ENCODE measurements at places on chromosomes 12 and 14. TPM values are rescaled to one million over a fixed set of nuclear protein-coding genes. Genes with fewer than 3 reads are reported as not detected.

The SMIM41 gene
- total RNA-seq, result 0.07 TPM

The P2RX7 gene
- 1.3 TPM for total RNA-seq

The KRT74 gene
- total RNA-seq, result not detected

The SYNDIG1L gene
- total RNA-seq, result under 0.01 TPM

The CISTR gene
- not detected for total RNA-seq

The KLHL33 gene
- total RNA-seq, result 0.03 TPM

The DPPA3 gene
- total RNA-seq, result not detected

The GDF3 gene
- total RNA-seq, result not detected

The TMEM63C gene
- 0.17 TPM for total RNA-seq

The CNTN1 gene
- total RNA-seq, result 1.8 TPM

The C12orf54 gene
- not detected for total RNA-seq

The MYRFL gene
- not detected for total RNA-seq

The CCDC177 gene
- total RNA-seq, result not detected

The M6PR gene
- total RNA-seq, result 193 TPM

The SLC8A3 gene
- 0.33 TPM for total RNA-seq

The PTPRQ gene
- total RNA-seq, result 0.86 TPM

The LIN52 gene
- 10.2 TPM for total RNA-seq

The NTN4 gene
- 130 TPM for total RNA-seq

The MYL2 gene
- not detected for total RNA-seq

The TAS2R10 gene
- total RNA-seq, result 1.2 TPM

The KRT75 gene
- not detected for total RNA-seq

The TRAFD1 gene
- total RNA-seq, result 30.0 TPM

The GPRC5A gene
- 56.1 TPM for total RNA-seq

The HHIPL1 gene
- total RNA-seq, result 24.1 TPM

The KERA gene
- not detected for total RNA-seq

The CLEC1A gene
- not detected for total RNA-seq

The NIN gene
- total RNA-seq, result 28.0 TPM

The CERS5 gene
- 77.0 TPM for total RNA-seq

All from smooth muscle cell of the pulmonary artery (primary cell).